ENCODE measurements at places on chromosomes 13 and 19.

- H3K4me3 ChIP-seq: no peak overlapping the region
- DNase-seq: no peak
- no peaks in the 10 kb centered on the region for H3K36me3 ChIP-seq
- H3K4me1 ChIP-seq: no peaks in the 10 kb centered on the region
Observed at GRCh38 chr13:45662162-45662561, 40.0 kb upstream of the CBY2 start.

DNA sequence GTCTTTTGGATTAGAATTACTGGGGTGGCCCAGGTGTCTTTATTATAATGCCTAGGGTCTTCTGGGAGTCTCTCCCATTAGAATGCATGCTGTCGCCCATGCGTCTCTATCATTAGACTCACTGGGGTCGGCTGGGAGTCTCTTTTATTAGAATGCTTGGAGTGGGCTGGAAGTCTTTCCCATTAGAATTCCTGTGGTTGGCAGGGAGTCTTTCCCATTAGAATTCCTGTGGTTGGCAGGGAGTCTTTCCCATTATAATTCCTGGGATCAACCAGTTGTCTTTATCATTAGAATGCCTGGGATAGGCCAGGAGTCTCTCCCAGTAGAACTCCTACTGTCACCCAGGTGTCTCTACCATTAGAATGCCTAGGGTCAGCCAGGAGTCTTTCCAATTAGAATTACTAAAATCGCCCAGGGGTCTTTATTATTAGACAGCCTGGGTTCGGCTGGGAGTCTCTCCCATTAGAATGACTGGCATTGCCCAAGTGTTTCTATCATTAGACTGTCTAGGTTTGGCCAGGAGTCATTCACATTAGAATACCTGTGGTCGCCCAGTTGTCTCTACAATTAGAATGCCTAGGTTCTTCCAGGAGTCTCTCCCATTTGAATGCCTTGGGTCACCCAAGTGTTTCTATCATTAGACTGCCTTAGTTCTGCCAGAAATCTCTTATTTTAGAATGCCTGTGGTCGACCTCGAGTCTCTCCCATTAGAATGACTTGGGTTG lies 1558.5 kb downstream of the UQCRFS1 start:
- no peaks in the 10 kb centered on the region for H3K36me3 ChIP-seq
- H3K27me3 ChIP-seq: no peaks in the 10 kb centered on the region
- no peak overlapping the region for H3K27ac ChIP-seq

DNA sequence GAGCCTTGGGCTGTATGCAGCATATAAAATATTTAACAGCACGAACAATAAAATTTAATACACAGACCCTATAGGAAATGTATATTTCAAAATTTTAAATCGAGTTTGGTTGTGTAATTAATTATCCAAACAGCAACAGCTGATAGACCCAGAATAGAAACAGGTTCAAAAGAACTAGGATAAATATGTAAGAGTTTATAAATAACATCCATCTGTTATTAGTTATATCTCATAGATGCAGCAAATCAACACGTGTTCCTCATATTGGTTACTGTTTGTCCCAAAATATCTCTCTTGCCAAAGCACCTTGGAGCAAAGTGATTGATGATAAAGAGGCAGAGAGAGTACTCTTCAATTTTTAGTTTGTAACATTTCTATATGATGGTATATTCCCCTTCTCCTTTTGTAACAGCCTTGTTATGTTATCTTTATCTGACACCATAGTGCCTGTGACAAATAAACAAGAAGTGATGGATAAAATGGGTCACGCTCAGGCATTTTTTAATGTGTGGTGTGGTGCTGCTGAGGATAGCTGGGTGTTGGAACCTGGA lies 260.6 kb upstream of the NBEA start:
- DNase-seq: no peak
- no peak overlapping the region for H3K27ac ChIP-seq
- no peaks in the 10 kb centered on the region for H3K36me3 ChIP-seq
- no peaks in the 10 kb centered on the region for H3K27me3 ChIP-seq

DNA sequence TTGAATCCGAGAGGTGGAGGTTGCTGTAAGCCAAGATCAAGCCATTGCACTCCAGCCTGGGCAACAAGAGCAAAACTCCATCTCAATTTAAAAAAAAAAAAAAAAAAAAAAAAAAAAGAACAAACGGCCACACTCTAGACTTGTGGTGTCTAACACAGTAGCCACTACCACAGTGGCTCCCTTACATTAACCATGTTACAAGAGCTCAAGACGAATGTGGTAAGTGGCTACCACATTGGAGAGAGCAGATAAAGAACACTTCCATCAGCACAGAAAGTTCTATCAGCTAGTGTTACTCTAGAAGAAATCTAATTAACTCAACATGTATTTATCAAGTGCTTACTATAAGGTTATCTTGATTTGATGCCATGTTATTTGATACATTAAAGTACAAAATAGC lies 11.5 kb downstream of the XPO4 start:
- H3K36me3 ChIP-seq: peaks cover 5% of the 10 kb centered on the region
- H3K27ac ChIP-seq: no peak overlapping the region
- no peak overlapping the region for H3K4me3 ChIP-seq
- no peaks in the 10 kb centered on the region for H3K4me1 ChIP-seq

DNA sequence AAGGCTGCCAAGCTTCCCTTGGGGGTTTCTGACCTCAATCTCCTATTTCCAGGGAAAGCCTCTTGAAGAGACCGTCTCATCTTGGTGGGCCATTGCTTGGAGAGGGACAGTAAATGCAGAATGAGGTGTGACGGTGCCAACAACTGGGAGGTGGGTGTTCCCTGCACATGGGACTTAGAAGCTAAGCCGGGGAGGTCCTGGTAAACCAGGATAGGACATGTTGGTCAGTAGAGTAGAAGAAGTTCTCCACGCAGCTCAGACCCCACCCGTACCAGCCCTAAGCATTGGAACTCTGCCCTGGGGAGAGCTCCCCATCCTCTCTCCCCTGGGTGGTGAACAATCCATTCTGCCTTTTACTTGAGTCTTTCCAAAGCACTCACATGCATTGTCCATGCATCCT lies 92.0 kb downstream of the SOX1 start:
- peaks cover 57% of the 10 kb centered on the region for H3K27me3 ChIP-seq
- no peak overlapping the region for H3K4me3 ChIP-seq
- no peak for DNase-seq
- H3K4me1 ChIP-seq: no peaks in the 10 kb centered on the region
